ENCODE measurements at places on chromosomes 2 and 18.

DNA sequence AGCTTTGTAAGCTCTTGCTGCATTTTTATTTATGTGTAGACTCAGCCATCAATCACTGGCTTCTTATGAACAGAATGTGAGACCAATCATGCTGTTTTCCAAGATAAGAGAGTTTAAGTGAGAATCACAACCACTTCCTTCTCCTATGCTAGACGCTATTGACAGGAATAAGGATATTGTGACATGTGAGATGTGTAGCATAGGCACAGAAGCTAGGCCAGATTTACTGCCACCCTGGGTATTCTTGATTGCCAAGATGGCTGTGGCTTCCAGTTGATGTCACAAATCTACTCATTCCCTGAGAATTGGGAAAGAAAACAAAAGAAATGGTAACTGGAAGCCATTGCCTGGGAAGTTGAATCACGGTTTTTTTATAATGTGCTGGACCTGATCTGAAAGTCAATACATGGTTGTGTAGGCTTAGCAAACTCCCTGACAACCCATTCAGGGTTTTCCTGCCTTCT is 49.9 kb downstream of the RAB27B start:
- no peak for DNase-seq

DNA sequence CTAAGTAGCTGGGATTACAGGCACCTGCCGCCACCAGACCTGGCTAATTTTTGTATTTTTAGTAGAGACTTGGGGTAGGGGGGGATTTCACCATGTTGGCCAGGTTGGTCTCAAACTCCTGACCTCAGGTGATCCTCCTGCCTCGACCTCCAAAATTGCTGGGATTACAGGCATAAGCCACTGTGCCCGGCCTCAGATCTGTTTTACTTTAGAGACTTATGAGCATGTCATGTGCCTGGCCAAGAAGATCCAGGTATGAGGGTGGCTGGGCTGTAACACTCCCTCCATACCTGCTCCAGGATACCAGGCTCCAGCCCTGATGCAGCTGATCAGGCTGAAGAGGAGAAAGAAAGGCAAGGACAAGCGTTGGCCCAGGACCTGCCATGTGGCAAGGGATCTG is 125.0 kb downstream of the LPIN1 start:
- DNase-seq: no peak

GRCh38 chr2:143572421-143572820 is 443.2 kb downstream of the ARHGAP15 start:
- DNase-seq: no peak

DNA sequence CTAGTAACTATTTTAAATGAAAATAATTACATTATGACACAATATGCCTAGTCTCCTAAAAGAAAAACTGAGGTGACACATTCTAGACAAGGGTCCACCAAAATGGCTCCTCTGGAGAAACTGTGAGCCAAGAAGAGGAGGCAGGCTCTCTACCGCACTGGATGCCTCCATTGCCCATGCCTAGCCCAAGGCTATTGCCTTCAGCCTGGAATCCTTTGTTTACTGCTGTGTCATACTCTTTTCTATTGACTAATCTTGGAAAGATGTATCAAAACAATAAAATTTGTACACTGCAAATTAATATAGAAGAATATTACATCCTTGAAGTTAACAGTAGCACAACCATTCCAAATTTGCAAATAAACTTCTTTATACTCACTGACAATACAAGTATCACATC is 167.1 kb downstream of the RAB3GAP1 start:
- no peak for DNase-seq

GRCh38 chr18:8977701-8978100 is 124.8 kb upstream of the NDUFV2 start:
- no peak for DNase-seq

GRCh38 chr18:46174342-46175041 is 70.3 kb downstream of the HAUS1 start:
- DNase-seq: peak; percentile 33

DNA sequence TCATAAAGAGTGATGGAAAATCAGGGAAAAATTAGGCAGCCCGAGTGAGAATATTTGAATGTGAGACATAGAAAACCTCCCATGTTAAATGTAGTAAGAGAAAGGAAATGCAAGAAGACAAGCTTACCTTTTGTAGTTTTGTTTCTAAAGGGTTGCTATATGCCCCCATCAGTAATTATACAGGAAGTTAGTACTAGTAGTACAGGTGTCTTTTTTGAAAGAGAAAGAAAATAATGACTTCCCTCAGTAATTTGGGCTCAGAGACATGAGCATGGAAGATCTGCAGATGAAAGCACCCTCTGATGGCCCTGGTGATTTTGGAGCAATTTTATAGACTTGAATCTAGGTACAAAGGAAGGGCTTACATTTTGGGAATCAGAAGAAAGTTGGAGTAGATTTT is 80.8 kb downstream of the RHBDD1 start:
- no peak for DNase-seq

GRCh38 chr2:176018708-176019107 is 16.6 kb upstream of the LNPK start:
- DNase-seq: no peak

Data from CD4-positive, alpha-beta T cell treated with Interleukin-10 for 1 hour (primary cell).